Mammary epithelial cell (primary cell): ENCODE measurements at places on chromosomes 5 and 9. TPM values are rescaled to one million over a fixed set of nuclear protein-coding genes. Genes with fewer than 3 reads are reported as not detected.

Gene TMEM215
- not detected in 2 replicates for total RNA-seq

Gene PITX1
- 18.0 and 21.3 TPM in 2 replicates for total RNA-seq

Gene CCDC152
- 0.33 TPM for total RNA-seq

Gene EXD3
- total RNA-seq: 10.8 TPM
